NCI-H1694 treated with DMSO at 0.1 percent for 48 hours (cell line): ENCODE measurements at places on chromosomes 16 and 17.

DNA sequence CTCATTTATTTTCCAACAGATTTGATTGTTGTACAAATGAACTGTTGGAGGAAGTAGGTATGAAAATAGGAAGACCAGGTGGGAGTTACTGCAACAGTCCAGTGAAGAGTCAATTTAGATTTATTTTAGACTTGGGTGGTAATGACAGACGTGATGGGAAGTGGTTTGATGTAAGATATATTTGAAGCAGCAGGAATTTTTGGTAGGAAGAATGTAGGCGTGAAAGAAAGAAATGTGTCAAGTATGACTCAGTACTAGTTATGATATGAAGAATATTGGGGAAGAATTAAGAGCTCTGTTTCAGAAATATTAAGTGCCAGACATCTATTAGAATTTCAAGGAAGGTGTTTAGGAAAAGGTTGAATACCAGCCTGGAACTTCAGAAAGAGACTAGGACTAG, 247.9 kb upstream of the AXIN2 start:
- no peak for DNase-seq

DNA sequence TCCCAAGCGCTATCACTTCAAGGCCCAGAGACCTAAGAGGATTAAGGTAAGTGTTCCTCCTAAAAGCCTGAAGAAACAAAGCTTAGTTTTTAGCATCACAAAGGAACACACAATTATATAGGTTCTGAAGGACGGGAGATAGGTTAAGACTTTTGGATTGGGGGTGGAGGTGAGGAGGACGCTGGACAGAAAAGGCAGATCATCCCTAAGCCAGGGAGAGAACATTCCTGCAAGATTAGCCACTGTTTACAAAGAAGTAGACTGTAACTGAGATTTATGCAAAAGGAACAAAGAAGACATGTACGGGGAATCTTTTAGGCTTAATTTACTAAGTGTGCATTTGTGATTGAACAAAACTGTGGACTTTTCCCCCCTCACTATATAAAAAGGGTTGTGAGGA, 184.1 kb upstream of the IRX5 start:
- DNase-seq: no peak

- DNase-seq: no peak
Observed at GRCh38 chr17:7064261-7064660, 15.8 kb downstream of the CLEC10A start.

DNA sequence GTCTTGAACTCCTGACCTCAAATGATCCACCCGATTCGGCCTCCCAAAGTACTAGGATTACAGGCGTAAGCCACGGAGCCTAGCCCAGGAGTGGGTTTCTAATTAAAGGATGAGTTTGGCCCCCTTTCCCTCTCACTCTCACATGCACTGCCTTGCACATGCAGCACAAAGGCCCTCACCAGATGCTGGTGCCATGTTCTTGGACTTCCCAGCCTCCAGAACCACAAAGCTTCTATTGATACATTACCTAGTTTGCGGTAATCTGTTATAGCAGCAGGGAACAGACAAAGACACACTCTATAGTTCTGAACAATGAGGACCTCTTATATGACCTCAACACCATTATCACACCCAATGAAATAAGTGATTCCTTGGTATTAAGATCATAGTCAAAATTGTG, 17.9 kb upstream of the ITGAD start:
- DNase-seq: no peak

GRCh38 chr17:3475812-3476610, at the start of gene ASPA:
Gene ASPA (plus strand): TSS chr17:3475997. CDS start chr17:3476160, 163 bp downstream.
- no peak for DNase-seq

GRCh38 chr17:75130632-75131277, 787 bp downstream of the NT5C start:
- DNase-seq: peak; percentile 45

GRCh38 chr16:73193464-73193863, 145.5 kb upstream of the ZFHX3 start:
- no peak for DNase-seq

GRCh38 chr17:1170739-1171138, 9.0 kb downstream of the ABR start:
- DNase-seq: peak; percentile 33

DNA sequence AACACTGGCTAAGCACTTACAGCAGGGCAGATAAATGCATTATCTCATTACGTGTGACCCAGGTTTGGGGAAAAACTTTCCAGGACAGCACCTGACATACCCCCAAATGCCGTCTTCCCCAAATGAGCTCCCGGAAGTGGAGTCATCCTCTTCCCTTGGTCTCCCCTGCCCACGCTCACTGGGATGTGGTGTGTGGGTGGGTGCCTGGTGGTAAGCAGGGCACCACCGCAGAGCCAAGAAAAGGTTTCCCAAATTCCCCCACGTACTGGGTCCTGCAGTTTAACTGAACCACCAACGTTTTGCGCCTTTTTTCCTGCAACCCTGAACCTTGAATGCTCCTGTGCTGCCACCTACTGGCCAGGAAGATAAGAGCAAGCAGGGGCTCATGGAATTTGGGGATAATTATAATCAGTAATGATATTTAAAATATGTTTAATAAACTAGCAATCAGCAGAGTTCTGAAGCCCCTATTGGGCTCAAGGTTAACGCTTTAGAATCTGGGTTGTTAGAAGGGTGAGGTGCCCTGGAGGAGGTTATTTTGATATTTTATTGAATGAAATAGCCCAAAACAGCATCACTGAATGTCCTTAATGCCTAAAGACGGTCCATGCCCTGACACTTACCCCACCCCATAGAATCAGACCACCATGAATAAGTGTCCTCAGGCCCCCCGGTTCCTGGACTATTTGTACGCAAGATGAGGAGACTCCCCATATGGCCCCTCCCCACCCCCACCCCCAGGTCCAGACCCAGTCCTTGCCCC, 8.0 kb downstream of the SPPL2C start:
- DNase-seq: peak; percentile 74

DNA sequence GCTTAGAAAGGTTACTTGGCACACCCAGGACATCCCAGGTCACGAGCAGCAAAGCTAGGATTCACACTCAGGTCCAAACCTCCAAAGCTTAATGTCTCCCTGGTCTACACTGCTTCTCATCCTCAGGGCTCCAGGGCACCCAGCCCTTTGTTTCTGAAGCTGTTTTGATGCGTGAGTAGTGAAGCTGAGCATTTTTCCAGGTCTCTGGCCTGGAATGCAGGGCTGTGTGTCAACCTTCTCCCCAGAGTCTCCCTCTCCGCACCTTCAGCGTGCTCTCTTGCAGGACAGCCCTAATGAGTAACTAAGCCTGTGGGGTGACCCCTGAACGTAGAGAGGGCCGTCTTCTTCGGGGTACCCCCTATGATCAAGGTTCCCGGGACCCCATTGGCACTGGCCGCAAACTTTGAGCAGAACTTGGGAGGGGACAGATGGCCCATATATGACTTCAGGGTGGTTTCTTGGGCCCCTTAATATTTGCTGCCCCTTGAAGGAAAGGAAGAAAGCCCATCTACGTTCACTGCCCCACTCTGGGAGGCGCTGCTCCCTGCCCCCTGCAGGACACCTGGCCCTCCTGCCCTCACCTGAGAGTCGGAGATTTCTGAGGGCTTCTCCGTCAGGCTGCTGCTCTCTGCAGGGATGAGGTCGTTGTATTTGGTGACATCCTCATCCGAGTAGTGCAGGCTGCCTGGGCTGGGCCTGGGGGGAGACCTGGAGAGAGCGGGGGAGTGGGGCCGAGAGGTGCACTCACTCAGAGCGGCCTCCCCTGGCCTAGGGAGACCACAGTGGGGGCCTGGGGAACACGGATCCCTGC, 36.4 kb upstream of the CDC42EP4 start:
- DNase-seq: no peak

DNA sequence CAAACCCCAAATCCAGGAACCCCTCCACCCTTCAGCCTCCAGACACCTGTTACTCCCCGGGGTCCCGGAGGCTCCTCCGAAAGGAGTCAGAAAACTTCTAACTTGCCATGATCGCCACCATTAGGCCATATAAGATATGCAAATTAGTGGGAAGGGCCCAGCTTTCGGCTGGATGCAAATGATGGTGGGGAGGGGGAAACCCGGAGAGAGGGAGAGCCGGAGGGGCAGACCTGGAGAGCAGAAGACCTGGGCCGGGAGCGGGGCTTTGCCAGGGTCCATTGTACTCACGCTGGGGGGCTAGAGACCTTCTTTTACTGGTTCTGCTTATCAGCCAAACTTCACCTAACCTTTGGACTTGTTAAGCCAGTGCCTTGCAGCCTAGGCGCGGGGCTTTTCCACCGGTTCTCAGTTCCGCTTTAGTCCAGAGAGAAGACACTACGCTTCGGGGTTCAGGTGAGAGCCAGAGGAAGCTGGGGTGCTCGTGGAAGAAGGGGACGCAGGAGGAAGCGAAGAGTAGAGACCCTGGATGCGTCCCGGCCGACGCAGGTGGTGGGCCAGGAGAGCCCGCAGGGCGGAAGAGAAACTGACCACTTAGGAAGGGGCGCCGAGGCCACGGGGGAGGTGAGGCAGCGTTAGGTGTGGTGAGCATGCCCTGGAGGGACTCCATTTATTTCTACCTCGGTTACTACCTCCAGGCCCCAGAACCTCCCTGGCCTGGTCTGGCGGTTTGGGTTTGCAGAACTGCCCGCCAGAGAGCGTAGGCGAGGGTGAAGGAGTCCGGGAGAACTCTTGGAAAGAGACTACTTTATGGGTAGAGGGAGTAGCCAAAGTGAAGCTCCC, at the start of gene HNF1B:
TSS of gene HNF1B (minus strand) at position 99 of the 840 bp plus-strand sequence. CDS start 175 bp downstream, outside the sequence.
- DNase-seq: no peak

GRCh38 chr17:63382826-63383225, 63.3 kb downstream of the CYB561 start:
- DNase-seq: no peak

DNA sequence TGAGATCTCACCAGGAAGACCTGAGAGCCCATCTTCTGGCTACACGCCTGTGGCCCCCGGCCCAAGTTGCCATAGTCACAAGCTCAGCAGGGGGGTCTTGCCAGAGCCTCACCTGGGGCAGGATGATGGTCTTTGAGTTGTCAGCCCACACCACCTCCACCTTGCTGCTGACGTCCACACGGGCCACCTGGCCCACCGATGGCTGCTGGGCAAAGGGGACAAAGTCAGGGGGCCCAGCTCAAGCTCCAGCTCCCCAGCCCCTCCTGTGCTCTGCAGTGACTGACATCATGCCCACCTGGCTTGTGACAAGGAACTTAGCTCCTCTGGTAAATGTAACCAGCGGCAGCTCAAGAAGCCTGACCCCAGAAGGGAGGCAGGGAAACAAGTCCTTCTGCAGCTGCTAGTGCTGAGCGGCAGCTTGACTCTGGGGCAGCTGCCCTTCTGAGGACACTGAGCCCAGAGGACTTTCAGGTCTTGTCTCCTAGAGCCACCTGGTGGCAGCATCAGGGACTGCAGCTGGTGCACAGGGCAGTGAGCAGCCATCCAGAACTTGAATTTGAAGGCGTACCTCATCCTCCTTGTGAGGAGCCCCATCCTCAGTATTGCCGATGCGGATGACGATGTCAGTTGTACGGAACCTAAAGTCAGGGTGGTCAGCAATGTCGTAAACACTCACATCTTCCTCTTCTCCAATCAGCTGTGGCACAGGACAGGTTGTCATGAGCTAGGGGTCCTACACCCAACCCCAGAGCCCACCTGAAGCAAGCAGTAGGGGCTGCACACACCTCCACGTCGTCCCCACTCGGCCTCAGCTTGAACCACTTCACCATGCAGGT, 13.5 kb downstream of the SPHK1 start:
- DNase-seq: peak; percentile 71
